Esophagus squamous epithelium (tissue), 5 donors: ENCODE measurements at places on chromosomes 7 and 10.

GRCh38 chr10:84525120-84525806 lies 196.9 kb downstream of the CCSER2 start:
- DNase-seq = no peak

DNA sequence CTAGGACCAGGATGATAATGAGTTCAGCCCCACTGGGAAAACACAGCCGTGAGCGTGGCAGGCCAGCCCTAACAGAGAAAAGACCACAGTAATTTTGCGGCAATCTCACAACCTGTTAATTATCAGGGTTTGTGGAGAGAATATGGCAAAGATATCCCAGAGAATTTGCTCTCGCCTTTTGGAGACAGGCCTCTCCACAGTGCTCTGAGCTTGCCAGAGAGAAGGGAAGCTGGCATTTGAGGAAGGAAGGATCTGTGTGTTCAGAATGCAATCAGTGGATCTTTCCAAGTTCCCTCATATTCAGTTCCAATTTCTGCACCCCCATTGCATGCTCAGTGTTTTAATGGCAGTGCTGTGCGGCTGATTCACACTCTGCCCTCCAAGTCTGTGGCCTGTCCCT lies 60.2 kb downstream of the PLPP4 start:
- no peak for DNase-seq

DNA sequence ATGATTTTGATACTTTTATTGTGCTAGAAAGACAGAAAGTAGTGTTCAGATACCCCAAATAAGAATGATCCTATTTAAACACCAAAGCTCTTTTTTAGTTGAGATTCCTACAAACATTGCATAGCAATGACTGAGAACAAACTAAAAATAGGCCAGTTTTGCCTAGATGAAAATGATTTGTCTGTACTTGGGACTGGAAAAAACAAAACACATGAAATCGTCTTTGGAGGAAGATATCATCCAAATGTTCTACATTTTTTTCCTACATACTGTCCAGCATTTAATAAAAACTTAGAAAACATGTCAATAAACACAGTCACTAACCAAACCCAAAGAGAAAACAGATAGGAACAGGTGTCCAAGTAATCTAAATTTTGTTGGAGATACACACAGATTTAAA lies 111.6 kb upstream of the MEOX2 start:
- DNase-seq = no peak

GRCh38 chr10:104824380-104825006 lies 183.4 kb downstream of the SORCS3 start:
- no peak for DNase-seq

GRCh38 chr7:122468945-122469344 lies 164.4 kb upstream of the FEZF1 start:
- DNase-seq = no peak

DNA sequence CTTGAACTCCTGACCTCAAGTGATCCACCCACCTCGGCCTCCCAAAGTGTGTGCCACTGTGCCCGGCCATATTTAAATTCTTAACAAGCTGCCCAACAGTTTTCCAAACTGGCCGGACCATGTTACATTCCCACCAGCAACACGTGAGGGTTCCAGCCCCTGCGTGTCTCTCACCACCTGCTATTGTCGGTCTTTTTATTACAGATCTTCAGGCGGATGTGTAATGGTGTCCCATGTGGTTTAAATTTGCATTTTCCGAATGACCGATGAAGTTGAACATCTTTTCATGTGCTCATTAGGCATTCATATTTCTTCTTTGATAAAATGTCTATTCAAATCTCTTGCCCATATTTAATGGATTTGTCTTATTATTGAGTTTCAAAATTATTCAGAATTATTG lies 11.5 kb downstream of the ELFN1 start:
- no peak for DNase-seq

- DNase-seq = no peak
Measured at GRCh38 chr10:71309919-71310318, 9.1 kb upstream of the SLC29A3 start.

DNA sequence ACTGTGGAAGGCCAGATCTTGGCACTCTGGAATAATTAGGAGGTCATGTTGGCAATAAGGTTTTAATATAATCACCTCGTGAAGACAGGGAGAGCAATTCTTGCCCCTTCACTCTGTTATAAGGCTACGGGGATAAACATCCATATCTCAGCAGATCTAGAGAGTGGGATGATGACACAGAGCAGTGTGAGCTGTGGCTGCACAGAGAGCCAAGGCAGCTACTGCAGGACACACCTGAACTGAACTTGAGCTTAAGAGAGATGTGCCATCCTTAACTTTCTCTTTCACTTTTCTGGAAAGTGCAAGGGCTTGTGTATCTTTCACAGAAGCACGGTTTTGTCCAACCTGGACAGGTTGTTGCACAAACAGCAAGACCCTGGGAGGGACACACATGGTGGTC lies 174.7 kb downstream of the GATA3 start:
- DNase-seq = no peak

DNA sequence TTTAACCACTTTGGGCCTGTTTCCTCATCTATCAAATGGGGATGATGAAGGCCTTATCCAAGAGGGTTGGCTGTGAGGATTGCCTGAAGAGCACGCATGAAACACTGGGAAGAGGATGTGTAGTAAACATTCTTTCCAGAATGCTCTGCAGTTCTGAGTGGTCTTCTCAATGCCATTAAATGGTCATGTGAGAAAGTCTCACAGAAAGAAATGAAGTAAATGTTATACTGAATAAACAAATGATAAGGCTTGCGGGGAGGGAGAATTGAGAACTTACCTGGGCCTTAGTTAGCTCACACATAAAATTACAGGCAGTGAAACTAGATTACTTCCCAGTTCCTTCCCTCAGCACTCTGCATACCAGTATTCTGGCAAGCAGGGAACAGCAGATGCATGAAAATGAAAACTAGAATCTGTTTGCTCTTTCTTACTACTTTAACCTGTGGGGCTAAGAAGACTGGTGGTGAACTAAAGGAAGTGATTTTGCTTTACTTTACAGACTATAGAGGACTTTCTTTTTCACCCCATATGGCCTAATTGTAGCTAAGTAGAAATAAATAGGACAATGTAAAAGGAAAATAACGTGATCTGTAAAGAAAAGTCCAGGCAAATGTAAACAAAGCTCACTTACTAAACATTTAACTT lies 135.3 kb upstream of the CCDC6 start:
- DNase-seq = no peak
